ENCODE measurements at places on chromosomes 4 and X.

GRCh38 chrX:107769581-107770317 is 5.8 kb downstream of the TSC22D3 start:
- H3K4me3 ChIP-seq: no peak overlapping the region
- H3K27ac ChIP-seq: no peak overlapping the region
- H3K27me3 ChIP-seq: peaks cover 17% of the 10 kb centered on the region
- DNase-seq: no peak
- H3K4me1 ChIP-seq: no peaks in the 10 kb centered on the region
- H3K36me3 ChIP-seq: no peaks in the 10 kb centered on the region

- H3K36me3 ChIP-seq: no peaks in the 10 kb centered on the region
- no peaks in the 10 kb centered on the region for H3K4me1 ChIP-seq
- H3K4me3 ChIP-seq: no peak overlapping the region
- no peak overlapping the region for H3K27ac ChIP-seq
- DNase-seq: no peak
- H3K27me3 ChIP-seq: no peaks in the 10 kb centered on the region
Measured at GRCh38 chr4:107380190-107380589, 339.8 kb downstream of the PAPSS1 start.

DNA sequence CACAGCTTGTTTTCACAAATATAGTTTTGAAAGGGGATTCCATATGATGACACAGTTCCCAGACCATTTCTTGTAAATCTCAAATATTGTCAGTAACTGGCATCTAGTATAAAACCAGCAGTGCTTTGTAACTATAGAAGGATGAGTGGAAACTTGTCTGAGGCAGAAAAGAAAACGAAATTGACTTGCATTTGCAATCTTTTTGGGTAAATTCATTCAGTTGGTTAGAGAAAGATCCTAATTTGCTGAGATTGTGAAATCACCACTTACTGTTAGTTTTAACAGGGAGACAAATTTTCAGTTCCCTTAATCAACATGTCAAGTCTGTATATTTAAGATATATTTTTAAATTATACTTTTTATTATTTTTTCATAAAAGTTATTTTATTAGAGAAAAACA is 71.5 kb upstream of the VEGFC start:
- no peak overlapping the region for H3K27ac ChIP-seq
- no peak overlapping the region for H3K4me3 ChIP-seq
- DNase-seq: no peak
- no peaks in the 10 kb centered on the region for H3K36me3 ChIP-seq
- no peaks in the 10 kb centered on the region for H3K27me3 ChIP-seq

DNA sequence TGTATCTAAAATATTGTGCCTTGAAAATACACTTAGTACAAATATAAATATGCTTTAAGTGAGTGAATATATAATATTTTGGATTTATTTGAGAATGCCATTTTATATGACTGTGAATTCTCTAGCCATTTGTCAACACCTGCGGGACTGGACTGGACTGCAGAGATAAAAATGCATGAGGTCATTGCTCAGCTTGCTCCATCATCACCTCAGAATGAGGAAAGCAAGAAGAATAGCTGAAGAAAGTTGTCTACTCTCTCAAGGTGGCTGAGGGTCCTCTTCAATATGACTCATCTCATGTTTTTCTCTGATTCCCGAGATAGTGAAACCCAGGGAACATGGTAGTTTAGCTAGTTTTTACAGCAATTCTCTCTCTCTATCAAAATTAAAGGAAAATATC is 732.5 kb upstream of the AGA start:
- H3K36me3 ChIP-seq: no peaks in the 10 kb centered on the region
- no peak for DNase-seq
- no peaks in the 10 kb centered on the region for H3K4me1 ChIP-seq
- no peak overlapping the region for H3K27ac ChIP-seq
- no peak overlapping the region for H3K4me3 ChIP-seq

GRCh38 chr4:174437324-174437723 is 85.0 kb downstream of the HPGD start:
- no peak overlapping the region for H3K27ac ChIP-seq
- peaks cover 2% of the 10 kb centered on the region for H3K4me1 ChIP-seq
- DNase-seq: no peak
- no peaks in the 10 kb centered on the region for H3K27me3 ChIP-seq
- H3K4me3 ChIP-seq: no peak overlapping the region

GRCh38 chrX:122703762-122704161 is 480.3 kb upstream of the GRIA3 start:
- DNase-seq: no peak
- no peaks in the 10 kb centered on the region for H3K36me3 ChIP-seq
- H3K27ac ChIP-seq: no peak overlapping the region
- H3K4me1 ChIP-seq: no peaks in the 10 kb centered on the region
- no peak overlapping the region for H3K4me3 ChIP-seq

Data from activated T-helper 2 cell treated with anti-CD3 and anti-CD28 coated beads, Interferon-gamma antibody, Interleukin-2, Interleukin-4, amounts not matched to agents 10 μg/mL and 5 μg/mL and 100 μg/mL, durations not matched to agents 14 hours and 24 hours and 36 hours (primary cell).